ENCODE measurements at places on chromosomes 16 and 17.
A peak's percentile ranks its signal among the peaks of the same experiment; 100 is the strongest.

GRCh38 chr16:4272114-4272956 is 488 bp downstream of the TFAP4 start:
- peak; percentile 77 for DNase-seq

- peak; percentile 93 for DNase-seq
Observed at GRCh38 chr16:75491876-75492275, 3.4 kb downstream of the CHST6 start.

GRCh38 chr17:66493283-66494019 is 191.0 kb downstream of the PRKCA start:
- no peak for DNase-seq

- no peak for DNase-seq
Observed at GRCh38 chr17:48010193-48010592, 27.4 kb downstream of the COPZ2 start.

DNA sequence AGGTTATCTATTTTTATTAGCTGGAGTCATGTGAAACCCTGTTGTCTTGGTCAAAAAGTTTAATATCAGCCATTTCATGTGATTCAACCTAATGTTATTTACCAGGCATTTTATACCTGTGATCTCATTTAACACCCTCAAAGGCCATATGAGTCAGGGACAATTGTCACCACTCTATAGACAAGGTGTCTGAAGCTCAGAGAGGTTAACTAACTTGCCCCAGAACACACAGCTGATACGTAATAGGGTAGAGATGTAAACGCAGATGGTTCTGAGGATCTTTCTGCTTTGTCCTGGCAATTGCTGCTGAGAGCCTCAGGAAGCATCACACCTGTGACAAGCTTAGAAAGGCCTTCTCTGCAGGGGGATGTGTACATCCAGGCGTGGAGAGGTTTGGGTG is 4.9 kb downstream of the CD300A start:
- DNase-seq: no peak

DNA sequence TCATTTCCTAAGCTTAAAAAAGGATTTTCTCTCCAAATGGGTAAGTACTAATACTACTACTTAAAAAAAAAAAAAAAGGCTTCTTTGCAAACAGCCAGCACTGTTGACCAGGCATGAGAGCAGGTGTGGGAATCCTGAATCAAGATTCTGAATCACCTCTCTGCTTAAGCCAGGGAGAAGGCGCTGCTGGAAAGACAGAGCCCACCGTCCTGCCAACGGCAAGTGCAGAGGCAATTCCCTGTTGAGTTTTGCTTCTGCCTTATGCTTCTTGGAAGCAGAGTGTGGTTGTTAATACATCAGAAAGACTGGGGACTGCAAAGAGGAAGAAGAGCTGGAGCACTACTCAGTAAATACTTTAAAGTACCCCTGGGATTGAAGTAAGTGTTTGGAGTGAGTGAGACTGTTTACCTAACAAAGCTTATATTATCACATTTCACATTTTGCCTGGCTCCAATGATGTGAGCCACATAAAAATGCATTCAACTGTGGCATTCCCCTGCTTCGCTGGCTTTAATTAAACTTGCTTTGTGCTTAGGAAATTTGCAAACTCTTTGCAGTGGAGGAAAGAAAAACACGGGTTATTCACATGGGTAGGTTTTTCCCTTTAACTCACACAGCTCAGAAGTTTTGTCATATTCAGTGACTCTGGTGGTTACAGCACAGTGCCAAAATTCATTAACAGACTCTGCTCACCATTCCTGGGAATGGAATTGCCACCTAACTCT is 86.0 kb upstream of the KIF2B start:
- DNase-seq: no peak

DNA sequence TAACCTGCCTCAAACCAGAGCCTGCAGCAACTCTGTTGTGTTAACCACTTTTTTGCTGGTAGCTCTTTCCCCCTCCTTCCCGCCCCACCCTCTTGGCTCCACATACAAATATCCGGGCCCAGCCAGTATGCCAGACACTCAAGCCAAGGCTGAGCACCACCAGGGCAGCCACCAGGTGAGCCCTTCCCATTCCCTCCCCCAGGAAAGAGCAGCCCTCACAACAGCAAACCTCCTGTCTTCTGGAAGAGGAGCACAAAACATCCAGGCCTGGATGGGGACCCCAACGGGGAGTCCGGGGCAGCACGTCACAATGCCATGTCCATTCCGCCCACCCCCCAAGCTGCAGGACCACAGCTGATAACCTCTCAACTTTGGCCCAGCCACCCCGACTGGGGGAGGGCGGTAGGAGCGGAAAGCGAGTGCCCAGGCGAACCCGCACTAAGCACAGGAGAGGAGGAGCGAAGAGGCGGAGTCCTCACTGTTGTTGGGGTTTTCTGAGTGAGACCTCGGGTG is 757 bp downstream of the ORMDL3 start:
- DNase-seq: no peak

DNA sequence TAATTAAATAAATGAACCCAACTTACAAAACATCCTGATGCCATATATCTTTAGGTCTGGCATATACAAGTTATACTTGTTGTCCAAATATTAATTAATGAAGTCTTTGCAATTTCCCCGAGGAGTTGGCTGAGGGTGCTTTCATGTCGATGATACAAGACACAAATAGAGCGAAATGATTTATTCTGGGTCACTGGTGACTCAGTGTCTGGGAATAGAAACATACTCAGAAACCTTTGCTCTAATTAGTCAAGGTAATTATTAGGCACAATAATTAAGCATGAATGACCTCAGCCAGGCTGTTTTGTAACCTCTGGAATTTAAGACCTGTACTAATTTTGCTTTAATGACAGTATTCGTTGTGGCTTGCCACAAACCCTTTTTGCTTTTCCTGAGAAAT is 37.0 kb upstream of the HAPSTR1 start:
- DNase-seq: no peak
